Stimulated activated CD8-positive, alpha-beta memory T cell treated with anti-CD3 and anti-CD28 coated beads, Interleukin-7, amount 100 ng/mL, for 24 hours (primary cell): ENCODE measurements at places on chromosomes 13 and 19.

- no peak for DNase-seq
Observed at GRCh38 chr19:45960595-45961235, 12.9 kb downstream of the NOVA2 start.

DNA sequence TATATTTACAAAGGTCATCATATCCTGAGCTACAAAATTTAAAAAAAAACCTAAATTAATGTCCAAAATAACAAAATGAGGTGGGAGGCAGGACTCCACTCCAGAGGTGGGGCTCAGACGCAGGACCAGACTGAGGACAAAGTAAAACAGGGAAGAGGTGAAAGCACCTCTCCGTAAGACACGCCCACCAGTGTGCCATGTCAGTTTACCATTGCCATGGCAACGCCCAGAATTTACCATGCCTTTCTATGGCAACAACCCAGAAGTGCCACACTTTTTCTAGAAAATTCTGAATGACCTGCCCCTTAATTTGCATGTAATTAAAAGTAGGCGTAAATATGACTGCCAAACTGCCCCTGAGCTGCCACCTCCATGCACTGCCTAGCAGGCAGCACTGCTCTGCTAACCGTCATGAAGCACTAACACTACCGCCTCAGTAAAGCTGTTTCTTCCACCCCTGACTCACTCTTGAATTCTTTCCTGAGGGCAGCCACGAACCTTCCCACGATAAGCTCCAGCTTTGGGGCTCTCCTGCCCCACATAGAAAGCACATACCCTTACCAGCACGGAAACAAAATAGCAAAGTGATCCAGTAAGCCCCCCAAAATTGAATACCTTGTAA, 22.3 kb upstream of the PDCD5 start:
- no peak for DNase-seq

DNA sequence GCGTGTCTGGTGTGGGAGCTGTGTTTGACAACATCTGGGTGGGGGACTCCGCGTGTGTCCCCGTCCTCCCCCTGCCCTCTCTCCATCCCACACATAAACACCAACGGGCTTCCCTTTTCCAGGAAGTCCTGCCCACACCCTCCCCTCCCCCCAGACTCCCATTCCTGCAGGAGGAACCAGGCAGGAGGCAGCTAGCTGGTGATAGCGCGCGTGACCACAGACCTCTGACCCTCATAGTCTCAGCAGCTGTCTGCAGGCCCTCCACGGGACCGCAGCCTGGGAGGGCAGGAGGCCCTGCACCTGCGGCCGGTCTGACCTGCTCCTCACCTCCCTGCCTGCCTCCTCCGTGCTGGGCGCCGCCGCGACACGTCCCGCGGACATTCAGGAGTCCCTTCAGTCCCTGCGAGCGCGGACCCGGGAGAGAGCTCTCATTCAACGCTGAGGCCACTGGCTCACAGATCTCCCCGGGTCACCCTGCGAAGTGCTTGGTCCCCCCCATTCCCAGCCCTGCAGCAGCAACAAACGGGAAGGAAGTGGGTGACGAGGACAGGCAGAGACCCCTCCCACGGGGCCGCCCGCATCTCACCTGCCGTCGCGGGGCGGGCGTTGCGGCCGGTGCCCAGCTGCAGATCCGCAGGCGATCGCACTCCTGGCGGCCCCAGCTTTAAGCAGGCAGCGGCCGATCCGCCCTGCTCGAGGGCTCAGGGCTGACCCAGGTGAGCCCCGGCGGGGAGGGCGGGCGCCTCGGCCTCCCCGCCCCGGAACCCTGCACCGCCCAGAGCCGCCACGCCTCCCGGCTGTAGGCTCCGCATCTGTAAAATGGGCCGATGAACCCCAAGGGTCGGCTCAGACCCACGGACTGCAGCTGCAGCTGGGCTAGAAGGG, 1.1 kb upstream of the ACP5 start:
- DNase-seq: no peak

GRCh38 chr13:32001154-32001768, 30.3 kb upstream of the FRY start:
- no peak for DNase-seq

DNA sequence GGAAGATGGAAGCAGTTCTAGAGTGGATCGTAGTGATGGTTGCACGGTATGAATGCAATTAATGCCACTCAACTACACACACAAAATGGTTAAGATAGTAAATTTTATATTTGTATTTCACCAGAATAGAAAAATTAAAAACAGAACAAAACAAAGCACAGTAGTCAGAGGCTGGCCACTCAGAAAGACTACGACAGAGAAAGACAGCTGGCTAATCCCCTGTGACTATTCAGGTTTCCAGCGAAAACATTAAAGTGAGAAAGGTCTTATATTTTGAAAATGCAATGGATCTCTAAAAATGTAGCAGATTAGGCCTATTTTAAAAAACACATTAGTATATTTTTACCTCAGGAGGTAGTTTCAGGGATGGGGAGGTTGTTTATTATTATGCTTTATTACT, 131.3 kb upstream of the POSTN start:
- no peak for DNase-seq

- DNase-seq: no peak
Observed at GRCh38 chr19:6887316-6887715, at the start of gene ADGRE1. TSS of gene ADGRE1 (plus strand) at chr19:6887579. CDS start at chr19:6887609, 30 bp downstream.

- DNase-seq: no peak
Observed at GRCh38 chr13:93270769-93271742, 44.4 kb downstream of the GPC6 start.
